ENCODE measurements at places on chromosomes 7 and 10.
A peak's percentile ranks its signal among the peaks of the same experiment; 100 is the strongest.

DNA sequence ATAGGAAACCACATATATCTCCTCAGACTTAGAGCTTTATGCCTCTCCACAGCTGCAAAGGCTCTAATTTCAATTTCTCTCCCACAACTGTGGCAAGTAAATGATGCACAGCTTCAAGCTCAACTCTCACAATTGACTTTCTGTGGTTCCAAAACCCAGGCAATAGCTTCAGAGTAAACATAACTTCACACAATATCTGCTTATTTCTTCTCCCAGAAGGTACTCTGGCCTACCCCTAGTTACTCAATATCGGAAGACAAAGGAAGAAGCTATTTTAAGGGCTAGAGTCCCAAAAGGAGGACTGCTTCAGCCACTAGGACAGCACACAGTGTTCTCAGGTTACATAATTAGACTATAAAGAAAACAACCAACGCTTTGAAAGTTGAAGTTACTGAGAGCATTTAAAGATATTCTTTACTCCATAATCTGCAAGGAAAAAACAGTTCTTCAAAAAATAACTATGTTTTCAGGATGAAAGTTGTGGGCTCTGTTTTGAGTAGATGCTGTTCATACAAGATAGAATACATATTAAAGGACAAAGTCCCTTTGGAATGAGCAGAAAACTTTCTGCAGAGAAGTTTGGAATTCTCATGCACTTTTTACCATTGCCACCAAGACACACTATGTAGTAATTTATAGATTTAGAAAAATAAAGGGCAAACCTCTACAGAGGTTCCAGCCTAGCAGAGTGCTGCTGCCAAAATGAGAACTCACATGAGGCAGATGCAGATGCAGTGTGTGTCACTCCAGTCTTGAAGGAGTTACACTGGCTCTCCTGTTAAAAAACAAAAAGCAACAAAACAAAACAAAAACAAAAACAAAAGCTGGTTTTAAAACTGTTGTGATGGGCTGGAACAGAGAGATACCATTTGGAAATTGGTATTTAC is 81.8 kb downstream of the NT5C2 start:
- no peak for DNase-seq

DNA sequence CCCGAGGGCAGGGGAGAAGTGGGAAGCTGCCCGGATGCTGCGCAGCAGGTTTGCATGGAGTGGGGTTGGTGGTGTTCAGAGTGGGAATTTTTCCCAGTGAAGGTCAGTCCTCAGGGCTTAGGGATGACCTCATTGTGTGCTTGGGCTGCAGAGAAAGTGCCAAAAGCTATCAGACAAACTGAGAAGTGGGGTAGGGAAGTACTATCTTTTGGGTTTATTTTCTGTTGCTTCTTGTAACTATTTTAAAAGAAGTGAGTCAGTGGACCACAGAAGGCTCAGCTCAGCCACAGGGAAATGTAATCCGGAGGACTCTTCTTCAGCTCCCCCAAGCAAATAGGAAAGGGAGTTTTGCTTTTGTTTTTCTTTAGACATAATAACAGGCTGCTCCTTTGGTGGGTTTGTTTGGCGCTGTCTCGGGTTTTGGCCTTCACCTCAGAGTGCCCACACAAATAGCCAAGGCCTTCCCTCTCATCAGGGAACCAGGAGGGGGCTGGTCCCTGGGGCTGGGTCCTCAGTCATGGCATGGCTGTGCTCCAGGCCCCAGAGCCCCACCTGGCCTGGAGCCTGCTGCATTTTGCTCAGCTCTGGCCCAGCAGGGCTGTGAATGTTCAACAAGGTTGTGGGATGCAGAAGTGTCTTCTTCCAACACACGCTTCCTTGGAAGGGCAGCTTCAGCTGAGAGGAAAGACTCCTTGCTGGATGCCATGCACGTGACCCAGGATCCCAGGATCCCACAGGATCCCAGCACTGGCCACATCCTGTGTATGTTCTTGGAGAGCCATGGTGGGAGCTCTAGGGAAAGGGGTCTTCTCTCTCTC is 5.4 kb upstream of the FAM170B start:
- no peak for DNase-seq

DNA sequence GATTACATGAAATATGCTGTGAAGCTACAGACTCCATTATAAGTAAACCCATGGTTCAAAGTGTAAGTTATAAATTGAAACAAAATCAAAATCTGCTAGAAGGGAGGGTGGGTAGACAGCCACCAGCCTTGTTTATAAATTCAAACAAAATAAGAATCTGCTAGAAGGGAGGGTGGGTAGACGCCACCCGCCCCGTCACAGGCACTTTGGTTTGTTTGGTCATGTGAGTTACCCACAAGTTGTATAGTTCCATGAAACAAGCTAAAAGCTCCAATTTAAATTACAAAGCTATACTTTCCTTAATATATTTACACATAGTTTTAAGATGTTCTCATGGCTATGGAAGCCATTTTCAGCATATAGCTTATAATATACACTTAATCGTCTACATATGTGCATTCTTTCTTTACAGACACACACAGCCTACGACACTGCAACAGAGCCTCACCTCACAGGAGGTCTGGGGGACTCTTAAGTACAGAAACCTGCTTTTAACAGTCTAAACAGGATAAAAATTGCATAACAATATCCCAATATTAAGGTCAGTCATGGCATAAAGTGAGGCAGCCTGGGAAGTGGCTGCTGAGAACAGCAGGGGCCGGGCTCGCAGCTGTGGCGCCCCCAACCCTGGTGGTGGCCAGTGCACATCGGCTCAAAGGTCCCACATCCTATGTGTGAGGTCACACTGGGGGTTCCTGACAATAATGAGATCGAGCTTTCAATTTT is 28.1 kb upstream of the NCAPG2 start:
- DNase-seq: no peak

- no peak for DNase-seq
Observed at GRCh38 chr10:12719365-12719764, 282.1 kb downstream of the CCDC3 start.

DNA sequence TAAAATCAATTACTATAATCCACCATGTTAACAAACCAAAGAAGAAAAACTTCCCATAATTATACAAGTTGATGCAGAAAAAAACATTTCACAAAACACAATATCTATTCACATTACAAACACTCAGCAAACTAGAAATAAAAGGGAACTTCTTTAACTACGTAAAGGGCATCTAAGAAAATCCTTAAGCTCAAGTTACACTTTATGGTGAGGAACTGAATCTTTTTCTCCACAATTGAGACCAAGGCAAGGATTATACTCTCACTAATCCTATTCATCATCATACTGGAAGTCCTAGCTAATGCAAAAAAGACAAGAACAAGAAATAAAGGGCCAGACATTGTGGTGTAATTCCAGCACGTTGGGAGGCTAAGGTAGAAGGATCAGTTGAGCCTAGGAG is 159.9 kb downstream of the ZNF365 start:
- no peak for DNase-seq

- peak; percentile 38 for DNase-seq
Observed at GRCh38 chr10:29239569-29240472, 49.0 kb upstream of the LYZL1 start.

- no peak for DNase-seq
Observed at GRCh38 chr10:23362069-23362830, 17.7 kb upstream of the C10orf67 start.

All from NT2/D1 (cell line).